ENCODE measurements at places on chromosomes 2 and 18. TPM values are rescaled to one million over a fixed set of nuclear protein-coding genes. Genes with fewer than 3 reads are reported as not detected.

CAPN13 gene
- 93.3 TPM for total RNA-seq

C2orf78 gene
- not detected for total RNA-seq

DNA sequence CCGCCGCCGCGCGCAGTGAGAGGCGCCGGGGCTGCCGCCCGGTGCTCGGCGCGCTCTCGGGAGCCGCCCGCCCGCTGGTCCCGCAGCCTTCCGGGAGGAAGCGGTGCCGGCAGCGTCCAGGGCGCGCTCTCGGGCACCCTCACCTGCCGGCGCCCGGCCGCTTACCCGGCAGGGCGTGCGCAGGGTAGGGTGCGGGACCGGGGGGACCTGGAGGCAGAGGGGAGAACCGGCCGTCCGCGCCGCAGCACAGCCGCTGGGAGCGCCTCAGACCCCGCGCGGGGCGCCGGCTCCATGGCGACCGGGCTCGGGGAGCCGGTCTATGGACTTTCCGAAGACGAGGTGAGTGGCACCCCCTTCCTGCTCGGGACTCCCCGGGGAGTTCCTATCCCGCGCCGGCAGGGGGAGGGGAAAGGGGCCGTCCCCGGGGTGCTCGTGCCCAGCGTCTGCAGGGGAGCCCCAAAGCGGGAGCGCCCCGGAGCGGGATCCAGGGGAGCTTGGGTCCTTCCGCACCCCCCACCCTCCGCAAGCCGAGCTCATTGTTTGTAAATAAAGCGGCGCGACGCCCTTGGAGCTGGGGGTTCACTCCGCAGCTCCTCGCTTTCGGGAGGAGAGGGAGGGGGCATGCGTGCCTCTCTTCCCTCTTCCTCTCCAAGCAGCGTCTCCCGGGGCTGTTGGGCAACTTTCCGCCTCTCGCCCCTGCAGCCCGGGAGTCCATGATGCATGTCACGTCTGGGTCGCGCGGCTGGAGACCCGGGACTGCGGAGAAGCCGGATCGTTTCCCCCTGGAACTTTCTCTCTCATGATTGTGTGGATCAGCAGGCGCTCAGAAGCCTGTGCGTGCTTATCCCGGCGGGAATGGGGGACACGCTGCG, 580 bp downstream of the NEDD4L start:
- H3K27ac ChIP-seq: peak overlapping the region; percentile 92
- peaks cover 57% of the 10 kb centered on the region for H3K4me1 ChIP-seq
- peak; percentile 77 for DNase-seq
- H3K27me3 ChIP-seq: no peaks in the 10 kb centered on the region

ABCB11 gene
- 0.18 TPM for total RNA-seq

GRCh38 chr18:10094154-10094553, 180.3 kb downstream of the VAPA start:
- H3K36me3 ChIP-seq: no peaks in the 10 kb centered on the region
- H3K27me3 ChIP-seq: no peaks in the 10 kb centered on the region
- DNase-seq: no peak
- no peaks in the 10 kb centered on the region for H3K4me1 ChIP-seq
- no peak overlapping the region for H3K27ac ChIP-seq

GRCh38 chr2:181395851-181396250, 61.3 kb upstream of the ITGA4 start:
- H3K36me3 ChIP-seq: no peaks in the 10 kb centered on the region
- H3K27me3 ChIP-seq: no peaks in the 10 kb centered on the region
- no peak overlapping the region for H3K27ac ChIP-seq
- no peak for DNase-seq

Data from stomach (tissue), 19 donors.